ENCODE measurements at places on chromosomes 11 and 22. TPM values are rescaled to one million over a fixed set of nuclear protein-coding genes. Genes with fewer than 3 reads are reported as not detected.

The TRAPPC4 gene
- 79.8 TPM for total RNA-seq

The SMC1B gene
- under 0.01 TPM for total RNA-seq

The APLNR gene
- total RNA-seq = not detected

The FGF19 gene
- total RNA-seq = not detected

The MICAL2 gene
- total RNA-seq = 18.0 TPM
